Urothelium cell line (cell line): ENCODE measurements at places on chromosomes 16 and 17.

- DNase-seq: no peak
Measured at GRCh38 chr17:40298726-40299125, 10.3 kb upstream of the RARA start.

DNA sequence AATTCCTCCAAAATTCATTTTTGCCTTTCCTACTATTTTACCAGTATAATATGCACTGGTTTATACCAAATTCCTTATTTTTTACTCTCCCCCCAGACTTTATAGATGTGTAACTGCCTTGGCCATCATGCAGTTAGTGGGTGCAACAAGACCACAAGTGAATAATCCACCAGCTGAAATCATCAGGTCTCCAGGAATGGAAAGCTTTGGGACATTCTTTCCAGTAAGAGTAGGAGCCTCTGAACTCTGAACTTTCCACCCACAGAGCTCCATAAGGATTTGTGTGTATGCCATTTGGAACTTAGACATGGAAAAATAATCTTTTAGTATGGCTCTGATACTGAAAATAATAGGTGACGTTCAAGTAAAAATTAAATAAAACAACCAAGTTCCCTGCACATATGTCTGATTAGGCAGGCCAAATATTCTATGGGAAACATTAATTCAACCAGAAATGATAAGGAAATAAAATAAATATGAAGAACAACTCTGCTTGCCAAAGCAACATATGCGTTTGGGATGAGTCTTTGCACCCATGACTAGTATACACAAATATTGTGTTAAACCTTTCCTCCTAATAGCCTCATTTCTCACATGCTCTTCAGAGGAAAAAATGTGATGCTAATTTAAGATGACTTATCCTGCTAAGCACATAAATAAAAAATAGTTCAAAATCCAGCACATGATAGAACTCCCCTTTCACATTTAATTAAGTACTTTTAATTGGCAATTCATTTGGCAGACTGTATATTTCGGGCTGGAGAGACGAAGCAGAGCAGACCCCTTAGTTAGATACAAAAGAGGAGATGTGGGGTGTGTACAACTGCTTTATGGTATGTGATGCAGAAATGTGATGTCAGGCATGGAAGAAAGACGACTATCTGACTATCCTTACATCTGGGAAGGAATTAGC lies 11.6 kb upstream of the LYRM9 start:
- no peak for DNase-seq

DNA sequence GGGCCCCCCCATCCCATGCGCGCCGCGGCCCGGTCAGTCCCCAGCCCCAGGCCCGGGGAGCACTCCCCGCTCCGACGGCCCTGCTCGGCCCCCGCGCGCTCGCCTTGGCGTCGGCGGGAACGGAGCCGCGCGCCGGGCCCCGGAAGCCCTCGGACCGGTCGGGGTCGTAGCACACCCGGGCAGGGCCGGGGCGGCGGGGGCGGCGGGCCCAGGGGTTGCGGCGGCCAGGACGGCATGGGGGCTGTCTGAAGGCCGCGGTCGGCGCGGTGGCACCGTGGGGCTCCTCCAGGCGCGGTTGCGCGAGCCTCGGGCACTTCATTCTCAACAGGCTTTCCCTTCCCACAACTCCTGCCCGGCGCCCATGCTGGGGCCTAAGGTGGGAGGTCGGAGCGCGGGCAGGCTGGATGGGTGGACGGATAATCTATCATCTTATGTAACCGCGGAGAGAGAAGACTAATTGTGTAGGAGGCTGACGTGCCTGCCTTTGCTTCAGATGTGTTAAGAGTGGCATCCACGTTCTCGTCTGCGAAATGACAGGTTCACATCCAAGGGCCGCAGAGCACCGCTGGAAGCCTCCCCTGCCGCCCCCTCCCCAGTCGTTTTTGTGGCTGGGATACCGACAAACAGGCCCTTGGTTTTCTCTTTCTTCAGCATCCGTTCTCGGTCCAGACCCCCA lies 708 bp downstream of the BAIAP2 start:
- no peak for DNase-seq

- no peak for DNase-seq
Measured at GRCh38 chr16:2205967-2206313, 686 bp downstream of the MLST8 start.

DNA sequence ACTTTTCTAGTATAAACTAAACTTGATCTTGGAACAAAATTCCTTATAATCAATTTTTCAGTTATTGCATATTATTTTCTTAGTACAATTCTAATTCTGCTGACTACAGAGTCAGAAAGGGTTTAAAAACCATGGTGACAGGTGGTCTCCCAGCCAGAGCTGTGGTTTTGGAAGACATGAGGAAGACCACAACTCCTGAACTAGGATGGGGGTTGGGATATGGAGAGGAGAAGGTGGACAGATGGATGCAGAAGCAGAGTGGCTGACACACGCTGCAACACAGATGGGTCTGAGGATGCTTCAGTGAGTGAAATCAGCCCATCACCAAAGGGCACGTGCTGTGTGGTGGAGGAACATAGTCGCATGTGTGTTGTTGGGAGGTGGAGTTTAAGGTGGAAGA lies 187.7 kb downstream of the LGALS9B start:
- DNase-seq: no peak

DNA sequence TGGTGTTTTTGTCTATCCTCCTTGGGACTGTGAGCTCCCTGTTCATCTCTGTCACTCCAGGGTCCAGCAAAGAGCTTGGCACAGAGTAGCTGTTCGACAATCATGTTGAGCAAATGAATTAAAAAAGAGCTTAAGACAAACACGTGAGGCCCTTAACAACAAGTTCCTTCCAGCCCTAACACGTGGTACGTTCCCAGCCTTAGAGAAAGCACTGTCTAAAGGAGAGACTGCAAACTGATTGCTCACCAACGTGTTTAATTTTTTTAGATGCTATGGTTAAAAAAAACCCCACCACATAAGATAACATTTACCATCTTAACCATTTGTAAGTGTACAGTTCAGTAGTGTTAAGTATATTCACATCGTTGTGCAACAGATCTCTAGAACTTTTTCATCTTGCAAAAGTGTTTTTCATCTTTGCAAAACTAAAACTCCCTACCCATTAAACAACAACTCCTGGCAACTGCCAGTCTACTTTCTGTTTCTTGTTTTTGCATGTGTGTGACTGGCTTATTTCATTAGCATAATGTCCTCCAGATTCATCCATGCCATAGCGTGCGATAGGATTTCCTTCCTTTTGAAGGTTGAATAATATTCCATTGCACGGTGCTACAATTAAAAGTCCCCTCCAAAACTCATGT lies 28.2 kb downstream of the LAT start:
- DNase-seq: no peak

DNA sequence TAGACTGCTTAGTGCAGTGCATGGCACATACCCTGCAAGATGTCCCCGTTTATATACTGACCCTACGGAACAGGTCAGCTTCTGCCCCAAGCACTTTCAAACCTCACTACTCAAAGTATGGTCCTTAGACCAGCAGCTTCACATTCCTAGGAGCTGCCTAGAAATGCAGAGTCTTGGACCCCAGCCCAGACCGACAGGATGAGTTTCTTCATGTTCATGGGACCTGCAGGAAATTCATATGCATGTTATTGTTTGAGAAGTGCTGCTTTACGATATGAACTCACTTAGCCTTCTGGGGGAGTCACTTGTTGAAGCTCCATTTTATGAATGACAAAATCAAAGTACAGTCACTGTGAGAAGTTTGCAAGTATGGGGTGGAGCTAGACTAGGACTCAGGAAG lies 82.6 kb downstream of the DYNLRB2 start:
- DNase-seq: no peak

GRCh38 chr17:33241390-33241789 lies 51.7 kb downstream of the ASIC2 start:
- peak; percentile 29 for DNase-seq

- DNase-seq: no peak
Measured at GRCh38 chr16:78094166-78094565, 5.3 kb upstream of the WWOX start.

- no peak for DNase-seq
Measured at GRCh38 chr17:40501499-40501911, at the start of gene TNS4. TSS of gene TNS4 (minus strand) at chr17:40501623. CDS start at chr17:40496425, 5,198 bp downstream.

GRCh38 chr16:5062051-5062450 lies 3.7 kb downstream of the C16orf89 start:
- no peak for DNase-seq

DNA sequence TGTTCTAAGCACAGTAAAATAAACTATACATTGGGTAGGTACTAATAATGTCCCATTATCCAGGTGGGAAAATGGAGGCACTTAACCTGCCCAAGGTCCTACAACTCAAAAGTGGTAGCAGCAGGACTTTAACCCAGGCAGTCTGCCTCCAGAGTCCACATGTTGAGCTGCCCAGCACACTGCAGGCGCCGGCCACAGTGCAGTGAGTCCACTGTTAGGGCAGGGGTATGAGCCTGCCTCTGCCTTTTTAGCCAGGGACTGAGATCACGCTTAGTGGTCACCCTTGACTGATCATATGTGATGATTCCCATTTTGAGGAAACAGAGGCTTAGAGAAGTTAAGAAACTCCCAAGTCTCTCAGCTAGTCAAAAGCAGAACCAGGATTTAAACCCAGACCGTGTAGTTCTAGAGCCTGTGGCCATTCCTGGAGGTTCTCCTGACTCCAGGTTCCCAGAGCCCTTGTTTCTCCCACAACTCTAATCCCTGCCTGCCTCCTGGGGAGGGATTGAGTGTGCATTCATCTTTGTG lies 8.4 kb downstream of the CES1 start:
- no peak for DNase-seq

DNA sequence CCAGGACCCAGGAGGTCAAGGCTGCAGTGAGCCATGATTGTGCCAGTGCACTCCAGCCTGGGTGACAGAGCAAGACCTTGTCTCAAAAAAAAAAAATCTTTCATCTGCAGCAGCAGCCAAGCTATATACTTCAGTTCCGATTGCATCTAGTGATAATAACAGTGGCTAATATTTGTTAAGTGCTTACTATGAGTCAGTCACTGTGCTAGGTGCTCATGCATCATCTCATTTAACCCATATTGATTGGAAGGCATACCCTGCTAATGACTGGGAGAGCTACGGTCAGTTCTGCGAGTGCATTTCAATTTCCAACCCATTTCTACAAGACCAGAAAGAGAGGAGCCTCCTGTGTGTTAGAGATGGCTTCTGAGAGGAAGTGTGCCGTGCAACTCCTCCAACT lies 7.7 kb upstream of the TUBG2 start:
- no peak for DNase-seq

DNA sequence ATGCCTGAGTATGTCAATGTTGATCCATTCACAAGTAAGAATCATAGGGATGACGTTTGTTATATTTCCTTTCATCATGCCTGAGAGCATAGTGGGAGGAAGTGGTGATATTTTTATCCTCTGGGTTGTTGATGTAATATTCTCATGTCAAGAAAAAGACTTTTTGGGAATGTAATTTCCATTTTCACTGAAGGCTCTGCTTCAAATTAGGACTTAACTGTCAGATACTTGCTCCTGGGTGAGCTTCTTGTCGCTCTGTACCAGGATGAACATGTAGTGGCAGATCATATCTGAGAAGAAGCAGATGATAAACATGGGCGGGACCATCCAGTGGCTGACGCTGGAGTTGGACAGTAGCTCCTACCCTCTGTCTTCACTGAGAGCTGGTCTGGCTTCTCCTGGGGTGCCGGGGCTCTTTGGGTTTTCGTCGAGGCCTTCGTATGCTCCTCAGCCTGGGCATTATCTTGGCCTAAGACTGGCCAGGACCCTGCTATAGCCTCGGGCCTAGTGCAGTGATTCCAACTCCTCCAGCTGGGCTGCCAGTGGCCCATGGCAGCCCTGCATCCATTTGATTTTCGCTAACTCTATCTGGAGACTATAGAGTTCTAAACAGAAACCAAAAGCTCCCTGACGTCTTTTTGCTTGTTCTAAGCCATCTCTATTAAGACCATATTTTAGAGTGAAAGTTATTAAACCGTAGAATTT lies 19.7 kb downstream of the CYB5B start:
- DNase-seq: no peak

DNA sequence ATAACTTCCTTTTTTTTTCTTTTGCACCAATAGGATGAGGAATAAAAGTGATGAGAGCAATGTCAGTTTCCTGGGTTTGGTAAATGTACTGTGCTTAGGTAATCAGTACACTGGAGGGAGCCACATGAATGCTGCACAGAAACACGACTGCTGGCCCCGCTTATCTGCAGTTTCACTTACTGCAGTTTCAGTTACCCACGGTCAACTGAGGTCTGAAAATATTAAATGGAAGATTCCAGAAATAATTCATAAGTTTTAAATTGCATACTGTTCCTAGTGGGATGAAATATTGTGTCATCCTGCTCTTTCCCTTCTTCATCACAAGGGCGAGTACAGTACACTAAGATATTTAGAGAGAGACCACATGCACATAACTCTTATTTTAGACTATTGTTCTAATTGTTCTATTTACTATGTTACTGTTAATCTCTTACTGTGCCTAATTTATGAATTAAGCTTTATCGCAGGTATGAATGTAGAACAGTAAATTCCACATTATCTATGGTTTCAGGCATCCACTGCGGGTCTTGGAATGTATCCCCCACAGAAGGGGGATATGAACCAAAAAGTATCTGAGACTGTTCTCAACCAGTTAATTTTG lies 6.4 kb upstream of the LGALS3BP start:
- no peak for DNase-seq

- DNase-seq: no peak
Measured at GRCh38 chr16:27310576-27311447, 3.0 kb upstream of the IL4R start.

- DNase-seq: no peak
Measured at GRCh38 chr17:1344521-1344920, 55.5 kb downstream of the YWHAE start.

DNA sequence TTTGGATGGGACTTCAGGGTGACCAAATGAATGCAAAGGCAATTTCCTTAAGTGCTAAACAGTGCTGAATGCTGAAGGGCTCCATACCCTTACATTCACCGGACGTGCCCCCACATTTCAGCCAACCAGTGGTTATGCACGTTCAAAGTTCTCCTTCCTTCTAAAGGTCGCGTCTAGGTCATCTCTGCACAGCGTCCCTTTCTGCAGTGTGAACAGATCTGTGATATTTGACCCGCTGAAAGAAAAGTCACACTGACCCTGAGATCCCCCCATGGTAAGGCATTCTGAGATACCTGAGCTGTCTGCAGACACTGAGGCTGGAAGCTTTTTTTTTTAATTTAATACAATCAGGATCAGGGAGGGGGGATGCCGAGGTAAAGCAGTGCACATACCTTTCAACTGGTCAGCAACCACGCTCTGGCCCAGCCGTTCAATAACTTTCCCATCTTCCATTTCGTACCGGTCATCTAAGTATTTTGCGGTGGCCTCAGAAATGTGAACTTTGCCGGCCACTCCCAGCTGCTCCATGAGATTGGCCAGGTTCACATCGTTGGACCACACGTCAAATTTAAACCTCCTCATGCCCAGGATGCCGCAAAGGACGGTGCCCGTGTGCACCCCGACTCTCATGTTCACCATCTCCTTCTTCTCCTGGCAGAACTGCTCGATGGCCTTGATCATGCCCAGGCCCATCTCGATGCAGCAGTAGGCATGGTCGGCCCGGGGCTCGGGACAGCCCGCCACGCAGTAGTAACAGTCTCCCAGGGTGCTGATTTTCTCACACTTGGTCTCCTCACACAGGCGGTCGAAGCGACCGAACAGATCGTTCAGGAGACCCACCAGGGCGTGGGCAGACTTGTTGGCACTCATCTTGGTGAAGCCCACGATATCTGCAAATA lies 2.6 kb downstream of the ADCY9 start:
- no peak for DNase-seq
